ENCODE measurements at places on chromosomes 5 and 9.

DNA sequence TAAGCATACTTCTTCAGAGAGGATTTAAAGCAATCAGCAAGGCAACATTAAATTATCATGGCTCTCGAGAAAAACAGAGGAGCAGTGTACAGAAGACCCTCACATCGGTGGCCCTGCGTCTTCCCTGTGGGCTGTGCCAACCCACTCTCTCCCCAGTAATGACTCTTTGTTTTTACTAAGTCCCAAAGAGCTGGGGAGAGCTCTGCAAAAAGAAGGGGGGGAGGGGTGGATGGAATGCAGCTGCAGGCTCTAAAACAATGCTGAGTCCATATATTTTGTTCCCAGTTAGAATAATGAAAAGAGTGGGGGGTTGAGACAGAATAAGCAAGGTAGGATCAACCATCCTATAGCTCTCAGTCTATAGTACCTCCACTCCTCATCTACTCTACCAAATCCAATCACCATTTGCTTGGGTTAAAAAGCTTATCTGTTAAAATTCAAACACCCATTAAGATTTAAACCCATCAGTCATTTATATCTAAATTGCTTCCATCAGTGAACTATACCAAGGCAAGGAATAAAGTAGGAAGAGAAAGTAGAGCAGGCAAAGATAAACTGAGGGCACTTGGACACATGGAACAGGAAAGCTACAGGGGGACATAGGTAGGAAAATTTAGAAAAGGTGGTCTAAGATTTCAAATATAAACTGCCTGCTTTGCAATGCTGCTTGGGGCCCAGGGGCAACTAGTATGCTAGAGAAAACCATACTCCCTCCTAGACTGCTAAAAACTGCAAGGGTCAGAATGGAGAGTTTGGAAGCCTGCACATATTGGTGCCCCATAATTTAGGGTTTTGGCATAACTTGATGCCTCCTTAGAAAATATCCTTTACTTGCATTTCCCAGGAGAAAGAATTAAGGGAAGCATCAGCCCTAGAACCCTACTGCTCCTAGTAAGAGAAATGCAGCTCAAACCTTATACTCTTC is 20.6 kb downstream of the ELL2 start:
- no peak for DNase-seq

- DNase-seq, result no peak
Measured at GRCh38 chr5:124519396-124519795, 227.0 kb downstream of the ZNF608 start.

DNA sequence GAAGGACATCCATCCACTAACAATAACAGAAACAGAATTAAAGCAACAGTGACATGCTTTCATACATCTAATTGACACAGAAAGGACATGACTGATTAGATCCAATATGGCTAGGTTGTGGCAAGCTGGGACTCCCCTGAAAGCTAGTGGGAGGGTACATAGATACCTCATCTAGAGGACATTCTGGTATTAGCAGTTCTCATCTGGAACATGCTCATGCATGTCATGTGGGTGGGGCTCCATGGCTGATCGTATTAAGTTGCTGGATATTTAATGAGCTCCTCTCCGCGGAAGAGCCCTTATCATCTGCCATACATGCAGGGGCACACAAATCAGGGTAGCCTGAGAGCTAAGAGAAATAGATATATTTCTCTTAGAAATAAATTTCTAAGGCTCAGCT is 358.9 kb downstream of the ICE1 start:
- DNase-seq, result no peak

GRCh38 chr5:36355516-36355915 is 53.8 kb upstream of the RANBP3L start:
- no peak for DNase-seq

DNA sequence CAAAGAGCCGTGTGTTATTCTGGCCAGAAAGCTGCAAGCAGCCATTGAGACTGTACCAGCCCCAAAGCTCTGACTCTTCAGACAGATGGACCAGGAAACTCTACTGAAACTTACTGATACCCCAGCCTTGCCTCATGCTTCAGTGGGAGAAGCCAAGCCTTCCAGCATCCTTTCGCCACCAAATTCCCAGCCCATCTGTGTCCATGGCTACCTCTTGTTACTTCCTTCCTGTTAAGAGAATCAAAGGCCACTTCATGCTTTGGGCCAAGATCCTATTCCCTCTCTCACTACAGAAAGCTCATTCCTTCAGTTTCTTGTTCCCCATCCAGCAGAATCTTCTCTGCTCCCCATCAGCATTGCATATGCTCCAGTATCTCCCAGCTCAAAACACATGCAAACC is 46.9 kb upstream of the FREM1 start:
- DNase-seq, result no peak

DNA sequence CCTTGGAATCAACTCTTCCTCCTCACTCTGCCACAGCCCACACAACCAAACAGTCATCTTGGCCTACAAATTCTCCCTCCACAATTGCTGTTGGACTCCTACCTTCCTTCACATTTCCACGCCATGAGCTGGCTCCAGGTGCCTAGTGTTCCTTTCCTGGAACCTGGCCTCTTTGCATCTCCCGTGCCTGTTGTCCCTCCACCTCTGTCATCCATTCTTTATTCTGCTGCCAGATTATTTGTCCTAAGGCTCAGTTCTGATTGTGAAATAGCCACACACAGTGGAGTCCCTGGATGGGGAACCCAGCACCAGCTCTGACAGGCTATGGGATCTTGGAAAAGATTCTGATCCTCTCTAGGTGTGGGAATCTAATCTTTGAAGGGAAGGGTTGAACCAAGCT is 109.1 kb upstream of the ANKH start:
- no peak for DNase-seq

- no peak for DNase-seq
Measured at GRCh38 chr5:149324641-149325040, 20.7 kb upstream of the GRPEL2 start.

DNA sequence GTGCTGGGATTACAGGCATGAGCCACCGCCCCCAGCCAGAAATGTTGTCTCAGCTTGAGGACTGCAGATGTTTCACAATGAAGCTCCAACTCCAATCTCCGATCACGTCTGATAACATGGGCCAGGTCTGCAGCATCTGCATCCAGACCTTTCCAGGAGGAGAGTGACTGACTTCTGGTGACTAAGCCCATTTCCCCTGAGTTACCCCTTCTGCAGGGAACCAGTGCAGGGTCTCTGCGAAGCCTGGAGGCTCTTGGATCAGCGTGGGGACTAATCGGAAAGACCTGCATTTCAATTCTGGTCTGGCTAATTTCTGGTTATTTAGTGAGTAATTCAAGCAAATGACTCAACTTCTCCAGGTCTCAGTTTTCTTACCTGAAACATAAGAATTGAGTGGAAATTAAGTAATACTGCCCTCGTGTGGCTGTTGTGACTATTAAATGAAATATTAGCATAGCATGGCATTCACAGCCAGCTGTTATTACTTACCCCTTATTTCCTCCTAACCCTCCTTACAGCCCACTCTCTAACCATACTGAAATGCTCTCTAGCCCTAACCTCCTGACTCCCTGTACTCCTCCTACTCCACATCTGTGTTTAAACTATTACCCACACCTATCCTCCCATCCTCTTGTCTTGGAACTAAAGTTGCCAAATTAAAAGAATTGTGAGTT is 2.2 kb upstream of the GNPDA1 start:
- no peak for DNase-seq

- DNase-seq, result no peak
Measured at GRCh38 chr5:10556289-10556807, 7.5 kb upstream of the ANKRD33B start.

DNA sequence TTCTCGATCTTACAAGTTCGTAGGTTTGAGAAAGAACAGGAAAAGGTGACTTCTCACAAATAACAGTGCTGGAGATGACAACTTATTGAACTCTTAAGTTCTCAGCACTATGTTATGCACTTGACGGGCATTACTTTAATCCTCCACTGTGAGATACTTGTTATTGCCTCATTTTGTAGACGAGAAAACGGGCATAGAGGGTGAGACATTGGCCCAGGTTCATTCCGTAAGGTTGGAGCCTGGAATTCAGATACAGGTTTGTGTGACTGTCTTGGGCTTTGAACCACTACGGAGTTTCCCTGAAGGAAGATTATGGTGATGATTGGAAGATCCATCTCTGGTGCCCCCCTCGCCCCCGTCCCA is 657 bp downstream of the MAT2B start:
- DNase-seq, result no peak

- no peak for DNase-seq
Measured at GRCh38 chr5:153584960-153585359, 94.5 kb downstream of the GRIA1 start.

DNA sequence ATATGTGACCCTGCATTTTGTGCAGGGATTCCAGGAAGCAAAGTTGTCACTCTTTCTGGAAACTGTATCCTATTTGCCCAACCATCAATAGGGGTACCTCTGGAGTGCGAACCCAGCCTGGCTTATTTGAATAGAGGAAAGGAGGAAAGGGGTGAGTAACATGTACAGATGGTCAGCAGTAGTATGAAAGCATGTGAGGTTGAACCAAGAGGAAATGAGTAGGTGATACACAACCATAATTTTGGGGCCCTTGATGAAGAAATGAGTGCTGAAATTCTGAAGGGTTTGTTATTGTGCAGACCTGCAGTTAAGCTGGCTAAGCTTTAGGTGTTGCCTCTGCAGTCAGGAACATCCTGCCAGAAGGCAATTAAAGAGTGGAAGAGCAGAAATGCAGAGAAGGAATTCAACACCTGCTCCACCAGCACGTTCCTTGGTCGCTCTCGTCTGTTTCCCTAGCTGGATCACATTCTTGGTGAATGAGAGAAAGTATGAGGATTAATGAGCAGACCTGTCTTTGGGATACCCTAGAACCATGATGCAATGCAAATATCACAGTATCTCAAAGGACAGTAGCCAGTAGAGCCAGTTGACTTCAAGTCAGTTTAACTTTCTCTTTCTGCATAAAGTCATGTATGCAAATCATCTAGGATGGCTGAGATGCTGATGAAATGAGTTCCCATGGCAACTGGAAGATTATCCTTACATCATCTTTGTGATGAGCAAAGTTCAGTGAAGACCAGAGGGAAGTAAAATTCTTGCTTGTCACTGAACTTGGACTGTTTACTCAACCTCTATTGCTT is 13.2 kb upstream of the IL12B start:
- DNase-seq, result no peak

DNA sequence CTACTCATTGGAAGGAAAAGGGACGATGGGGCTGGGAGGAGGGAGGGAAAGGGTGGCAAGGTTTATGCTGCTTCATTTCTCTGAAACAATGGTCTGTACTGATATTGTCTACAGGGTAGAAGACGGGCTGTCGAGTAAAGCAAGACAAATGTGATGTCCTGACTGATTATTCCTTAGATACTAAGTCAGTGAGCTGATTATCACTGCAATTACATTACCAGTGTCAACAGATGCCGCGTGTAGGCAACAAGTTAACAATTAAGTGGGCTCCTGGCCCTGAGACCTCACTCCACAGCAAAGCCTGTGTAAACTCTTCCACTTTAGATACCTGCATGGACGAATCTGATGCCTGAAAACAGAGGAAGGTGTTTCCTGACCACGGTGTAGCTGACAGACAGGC is 602.8 kb downstream of the IRX1 start:
- no peak for DNase-seq

DNA sequence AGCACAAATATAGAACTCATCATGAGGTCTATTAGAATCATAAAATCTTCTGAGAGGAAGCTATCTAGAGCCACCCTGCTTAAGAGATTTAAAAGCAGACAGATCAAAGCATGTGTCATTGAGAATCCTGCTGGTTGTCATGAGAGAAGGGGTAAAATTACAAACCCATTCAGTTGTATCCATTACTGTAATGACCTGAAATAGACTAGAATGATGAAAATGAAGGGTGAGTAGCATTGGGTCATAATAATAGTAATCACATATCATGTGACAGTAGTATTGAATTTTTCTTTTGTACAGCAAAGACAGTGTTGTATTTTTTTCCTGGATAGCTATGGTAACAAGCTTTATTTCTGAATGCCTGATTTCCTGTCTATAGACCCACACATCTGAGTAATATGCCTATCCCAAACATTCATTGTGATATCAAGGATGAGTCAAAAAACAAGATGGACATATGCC is 149.0 kb downstream of the PDE4D start:
- no peak for DNase-seq

DNA sequence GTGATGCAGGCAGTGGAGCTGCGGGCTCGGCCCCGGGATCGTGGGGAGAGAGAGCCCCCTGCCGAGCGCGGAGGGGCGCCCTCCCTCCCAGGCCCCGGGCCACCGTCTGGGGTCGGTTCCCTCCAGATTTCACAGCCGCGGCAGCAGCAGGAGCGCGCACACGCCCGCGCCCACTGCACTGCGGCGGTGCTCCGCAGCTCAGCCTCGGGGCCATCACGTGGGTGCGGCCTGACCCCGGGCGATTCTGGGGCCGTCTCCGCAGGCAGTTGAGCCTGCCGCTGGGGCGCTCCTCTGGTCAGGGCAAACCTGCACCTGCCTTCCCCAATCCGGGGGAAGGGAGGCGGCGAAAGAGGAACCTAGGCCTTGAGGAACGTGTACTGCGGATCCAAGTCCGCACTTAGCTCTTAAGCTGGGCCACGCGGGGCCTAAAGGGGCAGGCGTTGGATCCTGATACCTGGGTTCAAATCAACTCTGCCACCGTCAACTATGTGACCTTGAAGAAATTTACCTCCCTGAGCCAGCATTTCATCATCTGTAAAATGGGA is 9.4 kb upstream of the DELE1 start:
- DNase-seq, result no peak

- no peak for DNase-seq
Measured at GRCh38 chr5:73352649-73353230, 95.8 kb downstream of the FOXD1 start.

- peak; percentile 0 for DNase-seq
Measured at GRCh38 chr9:98974994-98975712, 31.4 kb downstream of the COL15A1 start.

DNA sequence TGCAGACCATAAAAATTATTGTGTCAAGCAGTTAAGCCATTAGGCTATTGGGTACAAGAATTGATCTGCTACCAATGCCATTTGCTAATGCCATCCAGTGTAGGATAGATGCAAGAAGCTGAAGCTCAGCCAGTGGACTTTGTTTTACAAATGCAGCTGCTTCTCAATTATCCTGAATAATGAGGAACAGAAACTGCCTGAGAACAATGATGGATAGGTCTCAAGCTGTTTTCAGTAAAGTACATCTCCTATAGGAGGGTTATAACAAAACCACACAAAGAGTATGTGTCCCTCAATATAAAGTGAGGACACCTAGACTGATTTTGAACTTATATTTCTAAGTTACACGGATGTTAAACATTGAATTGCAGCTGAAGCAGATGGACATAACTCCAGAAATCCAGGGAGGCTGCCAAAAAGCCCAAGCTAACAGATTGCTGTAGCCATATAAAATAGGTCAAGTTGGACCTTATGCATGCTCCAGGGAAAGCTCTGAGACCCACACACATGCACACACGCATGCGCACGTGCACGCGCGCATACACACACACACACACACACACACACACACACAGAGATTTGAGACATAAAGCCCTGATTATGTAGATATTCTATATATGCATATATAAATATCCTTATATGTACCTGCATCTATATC is 482.7 kb upstream of the CD180 start:
- DNase-seq, result no peak

Measured in NCI-H187 treated with DMSO at 0.1 percent for 48 hours (cell line).